ENCODE measurements at places on chromosomes 13 and 19.

DNA sequence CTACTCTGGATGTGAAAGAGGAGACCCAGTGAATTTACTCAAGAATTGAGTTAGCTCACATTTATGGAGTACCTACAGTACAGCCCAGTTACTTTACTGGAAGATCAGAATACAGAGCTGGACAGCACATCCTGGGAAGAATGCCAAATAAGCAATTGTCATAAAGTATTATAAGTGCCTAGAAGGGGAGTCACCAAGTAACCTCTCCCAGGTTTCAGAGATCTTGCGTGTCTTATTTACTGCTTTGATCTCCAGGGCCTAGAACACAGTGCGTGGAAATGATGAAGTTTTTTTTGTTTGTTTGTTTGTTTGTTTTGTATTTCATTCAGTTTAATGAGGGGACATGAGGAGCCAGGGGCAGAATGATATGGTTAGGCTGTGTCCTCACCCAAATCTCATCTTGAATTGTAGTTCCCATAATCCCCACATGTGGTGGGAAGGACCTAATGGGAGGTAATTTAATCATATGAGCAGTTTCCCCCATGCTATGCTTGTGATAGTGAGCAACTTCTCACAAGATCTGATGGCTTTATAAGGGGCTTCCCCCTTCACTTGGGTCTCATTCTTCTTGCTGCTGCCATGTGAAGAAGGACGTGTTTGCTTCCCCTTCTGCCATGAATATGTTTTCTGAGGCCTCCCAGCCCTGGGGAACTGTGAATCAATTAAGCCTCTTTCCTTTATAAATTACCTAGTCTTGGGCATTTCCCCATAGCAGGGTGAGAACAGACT, 5.2 kb downstream of the GARRE1 start:
- no peak for DNase-seq

DNA sequence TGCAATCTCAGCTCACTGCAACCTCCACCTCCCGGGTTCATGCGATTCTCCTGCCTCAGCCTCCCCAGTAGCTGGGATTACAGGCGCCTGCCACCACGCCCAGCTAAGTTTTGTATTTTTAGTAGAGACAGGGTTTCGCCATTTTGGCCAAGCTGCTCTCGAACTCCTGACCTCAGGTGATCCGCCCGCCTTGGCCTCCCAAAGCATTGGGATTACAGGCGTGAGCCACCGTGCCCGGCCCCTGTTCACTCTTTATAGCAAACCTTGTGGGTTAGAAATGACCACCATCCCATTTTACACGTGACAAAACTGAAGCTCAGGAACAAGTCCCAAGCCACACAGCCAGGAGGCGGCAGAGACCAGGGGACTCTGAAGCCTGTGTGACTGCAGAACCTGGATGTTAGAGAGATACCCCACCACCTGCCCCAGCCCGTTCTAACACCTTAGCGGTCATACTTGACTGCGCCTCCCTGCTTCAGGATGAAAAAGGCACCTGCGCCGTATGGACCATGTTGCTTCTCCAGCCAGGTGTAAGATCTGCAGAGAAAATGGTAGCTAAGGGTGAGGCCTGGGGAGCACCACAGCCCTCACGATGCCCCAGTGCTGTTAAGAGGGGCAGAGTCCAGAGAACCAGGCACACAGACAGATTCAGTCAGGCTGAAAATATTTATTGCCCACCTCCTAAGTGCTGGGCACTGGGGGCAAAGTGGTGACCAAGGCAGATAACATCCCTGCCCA, 3.6 kb downstream of the DMAC2 start:
- no peak for DNase-seq

- no peak for DNase-seq
These were observed 741 bp upstream of the CADM4 start for GRCh38 chr19:43640424-43640757.

DNA sequence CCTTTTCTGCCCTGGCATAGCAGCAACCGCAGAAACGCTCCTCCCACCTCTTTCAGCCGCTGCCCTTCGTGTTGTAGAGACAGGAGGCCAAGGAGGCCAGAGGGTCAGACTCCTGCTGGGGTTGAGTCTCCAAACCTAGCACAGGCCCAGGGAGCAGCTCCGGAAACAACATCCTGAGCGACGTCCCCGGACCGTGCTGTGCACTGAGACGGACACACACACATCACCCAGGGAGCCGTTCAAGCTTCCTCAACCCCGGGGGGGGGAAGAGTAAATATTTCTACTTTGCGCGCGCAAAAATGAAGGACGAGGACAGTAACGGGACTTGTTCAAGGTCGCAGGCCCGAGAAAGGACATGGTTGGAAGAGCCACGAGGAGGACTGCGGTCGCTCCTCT, 657 bp downstream of the ZNF550 start:
- DNase-seq, result no peak

GRCh38 chr19:23346696-23347095, 48.6 kb downstream of the ZNF91 start:
- no peak for DNase-seq

DNA sequence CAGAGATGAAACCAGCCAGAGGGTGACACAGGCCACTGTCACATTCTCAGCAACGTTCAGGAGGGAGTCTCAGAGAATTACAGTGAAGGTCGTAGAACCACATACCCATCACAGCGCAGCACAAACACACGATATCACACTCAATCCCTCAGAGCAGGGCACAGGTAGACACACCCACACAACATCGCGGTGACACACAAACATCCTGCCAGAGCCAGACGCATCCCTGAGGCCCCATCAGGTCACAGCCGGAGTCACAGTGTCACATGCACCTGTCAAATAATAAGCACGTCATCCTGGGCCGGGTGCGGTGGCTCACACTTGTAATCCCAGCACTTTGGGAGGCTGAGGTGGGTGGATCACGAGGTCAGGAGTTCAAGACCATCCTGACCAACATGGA, 17.5 kb downstream of the ELAVL3 start:
- no peak for DNase-seq

DNA sequence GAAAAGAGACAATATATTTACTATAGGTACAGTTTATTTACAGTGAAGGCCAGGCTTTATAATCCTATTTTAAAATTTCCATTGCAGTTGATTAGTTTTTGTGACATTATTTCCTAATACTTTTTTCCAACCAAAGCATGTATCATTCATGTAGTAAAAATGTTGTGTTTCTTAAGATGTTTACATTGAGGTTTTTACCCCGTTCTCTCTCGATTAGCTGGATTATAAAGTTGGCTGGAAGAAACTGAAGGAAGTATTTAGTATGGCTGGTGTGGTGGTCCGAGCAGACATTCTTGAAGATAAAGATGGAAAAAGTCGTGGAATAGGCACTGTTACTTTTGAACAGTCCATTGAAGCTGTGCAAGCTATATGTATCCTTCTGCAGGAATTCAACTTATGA, 21.2 kb downstream of the HNRNPM start:
- DNase-seq, result no peak

- DNase-seq, result no peak
These were observed 117.2 kb downstream of the UBL3 start for GRCh38 chr13:29733147-29733611.
